ENCODE measurements at places on chromosomes 11 and 22.

DNA sequence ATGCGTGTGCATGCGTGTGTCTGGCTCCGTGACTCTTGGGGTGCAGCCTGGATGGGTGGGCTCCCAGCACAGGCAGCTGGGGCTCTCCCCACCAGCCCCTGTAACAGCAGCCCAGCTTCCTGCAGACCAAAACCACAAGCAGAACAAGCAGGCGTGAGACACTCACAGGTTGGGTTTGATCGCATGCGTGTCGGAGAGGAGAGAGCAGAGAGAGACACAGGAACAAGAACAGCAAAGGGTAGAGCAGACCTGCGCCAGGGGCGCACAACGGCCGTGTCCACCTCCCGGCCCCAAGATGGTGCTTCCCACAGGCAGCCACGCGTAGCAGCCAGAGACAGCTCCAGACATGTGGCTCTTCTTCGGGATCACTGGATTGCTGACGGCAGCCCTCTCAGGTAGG lies at the start of gene CD6:
Gene CD6, plus strand, starts transcription at position 161 of the 400 bp plus-strand sequence. Its CDS starts 186 bp downstream, at position 347.
- DNase-seq: no peak

DNA sequence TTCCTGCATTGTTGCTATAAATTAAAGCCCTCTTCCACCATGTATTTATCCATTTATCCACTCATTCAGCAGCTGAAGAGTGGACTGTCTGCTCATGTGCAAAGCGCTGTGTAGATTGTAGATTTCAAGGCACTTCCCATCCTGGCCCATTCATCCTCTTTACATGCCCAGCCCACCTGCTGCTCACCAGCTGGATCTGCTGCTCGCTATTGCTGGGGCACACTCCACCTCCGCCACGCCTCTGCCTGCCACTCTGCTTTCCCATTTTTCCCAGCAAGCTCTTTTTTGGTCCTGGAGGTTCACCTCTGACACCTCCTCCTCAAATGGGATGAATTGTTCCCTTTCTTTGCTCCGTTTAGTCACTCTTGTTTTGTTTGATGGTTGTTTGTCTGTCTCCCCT lies 48.3 kb downstream of the CEP164 start:
- no peak for DNase-seq

DNA sequence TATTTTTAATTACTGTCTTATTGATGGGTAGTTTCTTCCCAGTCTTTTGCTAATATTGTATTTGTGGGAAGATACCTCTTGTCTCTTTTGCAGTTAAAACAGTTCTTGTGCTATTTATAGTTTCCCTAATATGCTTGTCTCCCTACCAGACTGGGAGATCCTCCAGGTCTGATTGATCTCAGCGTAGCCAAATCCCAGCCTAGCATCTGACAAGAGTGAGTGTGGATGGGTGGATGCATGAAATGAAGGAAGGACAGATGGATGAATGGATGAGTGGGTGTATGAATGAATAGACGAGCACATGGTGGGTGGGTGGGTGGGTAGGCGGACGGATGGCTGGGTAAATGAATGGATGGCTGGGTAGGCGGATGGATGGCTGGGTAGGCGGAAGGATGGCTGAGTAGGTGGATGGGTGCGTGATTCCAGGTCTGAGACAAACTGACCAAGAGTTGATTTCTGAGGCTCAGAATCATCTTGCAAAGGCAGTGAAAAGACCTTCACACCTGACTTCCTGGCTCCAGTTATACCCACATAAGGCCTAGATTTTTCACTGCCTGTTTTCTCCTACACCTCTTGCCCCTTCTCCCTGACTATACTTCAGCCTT lies 11.4 kb downstream of the DNAJB13 start:
- DNase-seq: no peak

DNA sequence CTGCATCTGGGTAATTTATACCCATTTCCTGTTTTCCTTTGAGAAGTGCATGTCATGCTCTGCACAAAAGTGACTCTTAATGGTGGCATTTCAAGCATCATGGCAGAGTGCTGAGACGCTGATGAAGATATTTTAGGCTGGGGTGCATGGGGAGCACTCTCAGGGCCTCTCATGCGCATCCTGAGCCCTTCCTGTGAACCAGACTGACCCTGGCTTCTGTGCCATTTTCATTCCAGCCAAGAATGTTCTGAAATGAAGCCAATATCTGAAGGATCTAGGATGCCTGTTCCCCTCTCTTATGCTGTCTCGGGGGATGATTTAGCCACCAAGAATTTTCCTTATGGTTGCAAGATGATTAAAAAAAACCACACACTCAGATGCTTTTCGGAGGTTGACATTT lies 61.5 kb downstream of the MIAT start:
- DNase-seq: no peak

DNA sequence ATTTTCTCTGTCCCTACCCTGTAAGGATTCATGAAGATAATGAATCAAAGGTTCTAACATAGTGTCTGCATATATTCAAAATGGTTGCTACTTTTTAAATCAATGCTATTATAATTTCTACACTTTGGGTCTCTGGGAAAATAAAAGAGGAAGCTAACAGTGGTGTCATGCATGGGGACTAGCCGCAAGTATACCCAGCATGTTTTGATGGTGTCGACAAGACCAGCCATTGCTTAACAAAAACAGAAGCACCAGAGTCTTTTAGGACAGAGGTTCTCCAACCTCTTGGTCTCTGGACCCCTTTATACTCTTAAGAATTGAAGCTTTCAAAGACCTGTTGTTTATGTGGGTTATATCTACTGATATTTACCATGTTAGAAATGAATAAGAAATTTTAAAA lies 37.8 kb downstream of the RNF141 start:
- DNase-seq: no peak

DNA sequence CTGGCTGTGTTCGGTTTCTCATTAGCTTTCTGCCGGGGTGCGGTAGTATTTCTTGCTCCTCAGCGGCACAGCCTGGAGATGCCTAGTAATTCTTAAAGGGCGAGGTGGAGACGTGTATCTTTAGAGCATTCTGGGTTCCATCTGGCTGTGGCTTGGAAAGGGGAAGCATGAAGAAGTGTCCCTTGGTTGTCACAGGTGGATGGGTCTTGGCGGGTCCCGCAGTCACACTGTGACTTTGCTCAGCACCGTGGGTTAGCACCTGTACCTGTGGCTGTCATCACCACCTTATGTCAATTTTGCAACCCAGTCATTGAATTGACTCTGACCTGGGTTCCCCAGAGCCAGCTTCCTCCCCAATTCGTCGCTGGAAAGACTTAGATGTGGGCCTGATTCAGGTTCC lies 57.6 kb downstream of the MIAT start:
- no peak for DNase-seq

- DNase-seq: peak; percentile 63
These were observed 760 bp upstream of the CELSR1 start for GRCh38 chr22:46537946-46538813.

DNA sequence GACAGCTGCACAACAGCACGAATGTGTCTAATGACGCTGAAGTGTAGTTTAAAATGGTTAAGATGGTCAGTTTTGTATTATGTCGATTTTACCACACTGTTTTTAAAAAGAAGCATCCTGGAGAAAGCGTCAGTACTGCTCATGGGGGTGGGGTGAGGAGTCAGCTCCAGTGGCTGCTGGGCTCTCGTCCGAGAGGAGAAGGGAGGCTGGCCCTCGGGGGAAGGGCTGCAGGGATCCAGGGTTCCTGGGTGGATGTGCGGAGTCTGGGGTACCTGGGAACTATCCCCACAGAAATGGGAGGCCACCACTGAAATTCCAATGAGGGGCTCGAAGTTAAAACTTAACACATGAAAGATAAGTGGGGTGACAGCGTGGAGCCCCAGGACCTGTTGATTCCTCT lies 11.9 kb downstream of the C11orf21 start:
- no peak for DNase-seq

DNA sequence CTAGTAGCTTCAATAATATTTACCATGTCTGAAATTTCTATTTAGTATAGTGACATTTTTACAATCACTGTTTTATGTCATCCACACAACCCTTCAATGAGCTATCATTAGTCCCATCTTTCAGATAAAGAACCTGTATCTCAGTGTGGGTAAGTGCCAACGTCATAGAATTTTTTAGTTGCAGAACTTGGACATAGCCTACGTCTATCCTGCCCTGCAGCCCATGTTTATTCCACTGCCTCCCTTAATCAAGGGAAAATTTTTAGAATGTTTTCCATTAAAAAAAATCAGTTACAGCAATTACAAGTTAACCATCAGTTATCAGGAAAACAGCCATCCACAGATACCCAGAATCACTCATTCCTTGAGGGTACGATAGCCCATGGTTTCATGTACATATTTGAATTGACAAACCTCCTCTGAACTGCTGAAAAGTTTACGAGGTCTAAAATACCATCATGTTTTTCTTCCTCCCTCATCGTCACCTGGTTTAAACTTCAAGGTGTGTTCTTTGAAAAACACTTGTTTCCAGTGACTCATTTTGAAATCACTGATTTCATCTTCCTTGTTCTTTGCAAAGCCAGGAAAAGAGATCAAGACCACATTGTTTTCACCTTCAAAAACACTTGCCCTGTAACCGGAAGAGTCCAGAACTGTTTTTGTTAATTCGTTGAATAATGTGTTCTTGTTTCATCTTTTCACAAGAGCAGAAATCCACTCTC lies 100.9 kb downstream of the FAM76B start:
- no peak for DNase-seq

GRCh38 chr11:86081455-86081854 lies 12.6 kb upstream of the PICALM start:
- DNase-seq: no peak

DNA sequence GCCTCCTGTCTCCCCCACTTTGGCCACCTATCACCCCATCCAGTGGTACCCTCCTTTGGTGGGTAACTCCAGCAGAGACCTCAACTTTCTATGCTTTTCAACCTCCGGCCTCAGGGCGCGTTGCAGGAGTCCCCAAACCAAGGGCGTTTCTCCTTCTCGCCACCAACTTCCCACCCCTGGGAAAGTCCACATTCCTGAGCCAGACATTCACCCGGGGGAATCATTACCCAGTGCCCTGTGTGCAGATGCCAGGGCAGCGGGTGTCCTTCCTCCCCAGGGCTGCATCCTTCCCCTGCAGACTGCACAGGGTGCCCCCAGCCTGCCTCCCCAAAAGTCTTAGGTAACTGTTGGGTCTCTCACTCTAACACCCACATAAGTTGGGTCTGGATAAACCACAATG lies 26.4 kb downstream of the MYEOV start:
- DNase-seq: no peak

- DNase-seq: no peak
These were observed 5.3 kb downstream of the PICALM start for GRCh38 chr11:86063536-86063935.

DNA sequence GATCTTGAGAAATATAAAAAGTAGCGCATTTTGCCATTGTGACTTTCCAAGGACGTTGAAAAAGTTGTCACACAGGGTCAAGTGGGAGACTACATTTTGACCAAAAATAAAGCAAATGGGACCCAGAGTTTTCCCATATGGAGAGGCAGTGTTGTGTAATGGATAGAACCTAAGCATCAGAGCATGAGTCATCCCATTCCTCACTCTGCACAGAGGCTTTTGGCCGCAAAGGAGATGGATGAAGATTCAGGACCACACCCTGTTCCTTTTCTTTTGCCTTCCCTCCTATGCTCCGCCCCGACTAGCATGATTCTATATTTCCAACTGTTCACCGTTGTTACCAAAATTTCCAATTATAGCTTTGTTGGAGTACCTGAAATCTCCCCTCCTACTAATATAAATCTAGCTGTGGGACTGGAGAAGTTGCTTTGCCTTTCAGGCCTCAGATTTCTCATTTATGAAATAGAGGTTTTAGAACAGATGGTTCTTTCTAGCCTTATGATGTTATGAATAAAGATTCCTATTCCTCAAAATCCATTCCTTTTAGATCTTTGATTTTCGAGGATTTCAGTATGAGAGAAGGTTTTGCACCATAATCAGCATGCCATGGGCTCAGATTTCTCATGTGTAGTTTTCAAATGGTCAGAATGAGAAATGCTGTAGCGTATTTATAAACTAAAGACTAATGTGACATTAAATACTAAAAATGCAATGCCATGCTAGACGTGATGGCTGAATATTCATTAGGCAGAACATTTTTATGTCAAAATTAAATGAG lies 921.9 kb upstream of the TENM4 start:
- DNase-seq: no peak

DNA sequence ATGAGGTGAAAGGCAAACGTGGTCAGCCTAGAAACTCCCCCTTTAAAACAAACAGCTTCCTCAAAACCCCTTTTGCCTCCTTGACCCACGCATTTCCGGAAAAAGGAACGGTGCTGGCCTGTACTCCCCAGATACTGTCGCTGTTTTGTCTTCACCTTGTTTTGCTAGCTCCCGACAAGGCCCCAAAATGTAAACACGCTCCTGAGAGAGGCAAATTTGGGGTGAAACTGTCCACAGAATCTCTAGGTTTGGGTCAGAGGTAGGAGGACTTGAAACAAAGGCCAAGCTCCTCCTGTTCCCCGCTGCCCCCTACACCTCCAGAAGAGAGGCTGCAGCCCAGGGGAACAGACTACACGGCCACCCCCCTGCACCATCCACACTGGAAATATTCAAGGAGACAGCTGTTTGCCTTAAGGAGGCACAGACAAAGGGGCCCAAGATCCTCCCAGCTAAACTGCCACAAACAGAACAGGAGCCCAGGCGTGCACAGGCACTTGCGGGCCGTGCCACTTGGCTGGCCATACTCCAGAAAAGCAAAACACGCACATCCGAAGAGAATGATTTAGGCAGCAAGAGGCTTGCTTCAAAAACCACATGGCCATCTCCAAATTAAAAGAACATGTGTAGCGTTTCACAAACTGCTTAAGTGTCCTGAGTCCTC lies 160.5 kb upstream of the GRK3 start:
- DNase-seq: peak; percentile 42

- peak; percentile 47 for DNase-seq
These were observed 43.5 kb downstream of the GGTLC2 start for GRCh38 chr22:22687638-22688500.

DNA sequence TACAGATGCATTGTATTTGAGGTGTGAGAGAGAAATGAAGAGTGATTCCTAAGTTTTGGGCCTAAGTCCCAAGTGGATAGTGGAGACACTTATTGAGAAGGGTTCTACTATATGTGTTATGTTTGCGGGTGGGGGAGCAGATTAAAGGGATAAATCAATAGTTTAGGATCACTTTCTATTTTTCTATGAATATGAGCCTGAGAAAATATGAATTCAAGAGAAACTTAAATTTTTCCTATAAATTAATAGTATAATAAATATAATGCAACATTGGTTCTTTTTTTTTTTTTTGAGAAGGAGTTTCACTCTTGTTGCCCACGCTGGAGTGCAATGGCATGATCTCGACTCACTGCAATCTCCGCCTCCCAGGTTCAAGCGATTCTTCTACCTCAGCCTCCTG lies 31.3 kb downstream of the AMBRA1 start:
- DNase-seq: no peak

GRCh38 chr11:70173018-70173417 lies 30.1 kb upstream of the FADD start:
- DNase-seq: no peak

All from iPS-NIHi11 (cell line).